Hypothalamus (tissue), 51 donors: ENCODE measurements at places on chromosomes 16 and 17.

GRCh38 chr17:35167046-35167445 is 19.4 kb downstream of the UNC45B start:
- no peak for DNase-seq

DNA sequence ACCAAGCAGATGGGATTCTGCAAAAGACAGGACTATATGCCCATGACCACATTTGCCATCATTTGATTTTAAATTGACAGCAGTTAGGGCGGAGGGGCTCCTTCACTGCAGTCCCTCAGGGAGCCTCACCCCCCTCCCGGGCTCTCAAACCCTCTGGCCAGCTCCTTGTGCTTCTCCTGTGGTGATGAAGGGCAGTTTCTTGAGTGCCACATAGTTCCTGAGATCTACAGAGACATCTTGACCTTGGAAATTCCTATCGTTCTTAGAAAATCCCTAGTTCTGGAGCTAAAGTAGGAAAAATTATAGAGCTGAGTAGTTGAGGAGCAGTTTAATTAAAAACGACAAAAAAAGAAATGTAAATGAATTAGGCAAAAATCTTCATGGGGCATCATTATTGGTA is 231.5 kb downstream of the CCDC182 start:
- DNase-seq = no peak

DNA sequence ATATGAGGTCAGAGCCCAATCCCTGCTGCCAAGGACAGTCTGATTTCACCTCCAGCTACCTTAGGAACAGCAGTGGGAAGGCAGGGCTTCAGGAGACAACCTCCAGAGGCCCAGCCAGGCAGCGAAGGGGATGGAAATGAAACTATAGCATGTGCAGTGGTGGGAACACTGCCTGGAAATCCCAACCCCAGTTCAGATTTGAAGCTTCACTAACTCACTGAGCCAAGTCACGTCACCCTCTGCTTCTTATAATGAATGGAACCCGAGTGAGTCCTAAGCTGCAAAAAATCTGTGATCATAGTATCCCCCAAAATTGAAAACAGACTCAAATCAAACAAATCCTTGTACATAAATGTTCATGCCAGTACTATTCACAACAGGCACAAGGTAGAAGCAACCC is 36.0 kb upstream of the SLC39A11 start:
- DNase-seq = no peak

DNA sequence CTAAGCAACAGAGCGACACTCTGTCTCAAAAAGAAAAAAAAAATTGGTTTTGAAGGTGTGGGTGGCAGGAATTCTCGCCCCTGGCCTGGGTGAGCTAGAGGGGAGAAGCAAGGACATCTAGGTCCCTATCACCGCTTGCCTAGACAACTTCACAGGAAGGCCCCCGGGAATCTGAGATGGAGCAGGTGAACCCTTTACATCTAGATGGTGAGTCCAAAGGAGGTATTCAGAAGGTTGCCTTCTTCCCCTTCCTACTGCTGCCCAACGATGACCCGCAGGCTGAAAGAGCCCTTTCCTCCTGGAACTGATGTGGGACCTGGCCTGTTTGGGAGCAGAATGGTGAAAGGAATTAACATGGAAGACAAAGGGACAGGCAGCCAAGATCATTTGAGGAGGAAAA is 1.3 kb upstream of the CRYBA1 start:
- no peak for DNase-seq

DNA sequence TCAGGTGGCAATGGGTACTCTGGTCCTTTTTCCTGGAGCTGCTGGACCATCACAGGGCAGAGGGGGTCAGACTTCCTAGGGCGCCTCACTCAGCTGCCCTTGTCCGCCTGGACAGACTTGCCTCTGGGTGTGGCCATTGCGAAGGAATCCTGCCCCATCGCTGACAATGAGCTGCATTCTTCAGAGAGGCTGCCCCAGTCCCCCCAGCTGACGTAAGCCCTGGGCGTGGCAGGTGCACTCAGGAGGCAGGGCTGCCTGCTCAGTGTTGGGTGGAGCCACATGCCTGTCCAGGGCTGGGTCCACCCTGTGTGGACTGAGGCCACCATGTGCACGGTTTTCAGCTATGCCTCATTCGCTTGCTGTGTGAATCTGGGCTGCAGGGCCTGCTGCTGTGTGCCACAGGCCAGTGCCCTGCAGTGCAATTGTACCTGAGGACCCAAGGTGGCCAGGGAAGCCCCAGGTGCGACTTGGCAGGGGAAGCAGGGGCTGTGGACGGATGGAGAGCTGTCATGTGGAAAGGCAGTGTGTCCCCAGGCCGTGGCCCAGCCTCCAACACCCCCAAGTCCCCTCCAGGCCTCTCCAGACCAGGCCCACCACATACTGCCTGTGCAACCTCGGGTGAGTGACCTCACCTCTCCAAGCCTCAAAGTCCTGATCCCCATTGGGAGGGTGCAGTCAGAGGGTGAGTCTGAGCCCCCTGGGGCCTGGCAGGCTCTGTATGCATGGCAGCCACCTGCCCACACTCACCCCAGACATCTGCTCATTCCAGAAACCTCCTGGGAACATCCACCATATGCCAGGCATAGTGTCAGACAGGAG is 14.0 kb upstream of the MPRIP start:
- no peak for DNase-seq

DNA sequence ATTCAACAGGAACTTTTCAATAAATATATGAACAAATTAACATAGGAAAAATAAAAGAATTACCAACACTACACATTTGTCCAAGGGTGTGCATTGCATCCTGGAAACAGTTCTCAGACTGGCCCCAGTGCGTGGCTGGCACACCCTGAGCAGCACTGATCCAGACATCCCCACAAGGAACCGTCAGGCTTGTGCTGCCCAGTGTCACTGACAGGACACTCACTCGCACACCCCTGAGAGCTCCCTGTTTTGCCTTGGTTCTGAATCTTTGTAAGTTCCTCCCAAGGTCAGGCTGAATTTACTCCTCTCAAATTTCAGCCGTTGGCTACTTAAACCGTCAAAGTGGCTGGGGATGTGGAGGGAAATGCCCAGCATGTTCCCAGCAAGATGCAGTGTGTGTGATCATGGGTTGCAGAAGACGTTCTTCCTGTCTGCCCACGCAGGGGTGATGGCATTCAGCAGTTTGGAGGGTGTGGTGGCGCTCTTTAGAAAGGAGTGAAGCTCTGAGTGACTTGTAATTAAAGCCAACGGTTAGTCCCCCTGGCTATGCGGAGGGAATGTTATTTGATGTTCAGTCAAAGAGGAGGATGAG is 1.7 kb downstream of the MT2A start:
- DNase-seq = no peak

DNA sequence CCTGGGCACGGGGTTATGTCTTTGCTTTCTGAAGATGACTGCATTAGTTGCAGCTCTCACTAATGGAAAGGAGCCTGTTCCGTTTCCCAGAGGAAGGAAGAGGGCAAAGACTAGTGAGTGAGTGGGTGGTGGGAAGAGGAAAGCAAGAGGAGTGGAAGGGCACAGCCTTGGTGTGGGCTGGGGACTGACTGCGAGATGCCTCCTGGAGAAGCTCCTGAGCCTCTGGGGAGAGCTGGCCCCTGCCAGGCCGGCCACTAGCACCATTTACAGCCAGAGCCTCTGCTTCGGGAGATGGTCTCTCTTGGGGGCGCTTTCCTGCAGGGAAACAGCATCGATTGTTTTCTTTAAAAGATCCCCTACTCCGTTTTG is 825 bp upstream of the RHBDL3 start:
- DNase-seq = no peak

DNA sequence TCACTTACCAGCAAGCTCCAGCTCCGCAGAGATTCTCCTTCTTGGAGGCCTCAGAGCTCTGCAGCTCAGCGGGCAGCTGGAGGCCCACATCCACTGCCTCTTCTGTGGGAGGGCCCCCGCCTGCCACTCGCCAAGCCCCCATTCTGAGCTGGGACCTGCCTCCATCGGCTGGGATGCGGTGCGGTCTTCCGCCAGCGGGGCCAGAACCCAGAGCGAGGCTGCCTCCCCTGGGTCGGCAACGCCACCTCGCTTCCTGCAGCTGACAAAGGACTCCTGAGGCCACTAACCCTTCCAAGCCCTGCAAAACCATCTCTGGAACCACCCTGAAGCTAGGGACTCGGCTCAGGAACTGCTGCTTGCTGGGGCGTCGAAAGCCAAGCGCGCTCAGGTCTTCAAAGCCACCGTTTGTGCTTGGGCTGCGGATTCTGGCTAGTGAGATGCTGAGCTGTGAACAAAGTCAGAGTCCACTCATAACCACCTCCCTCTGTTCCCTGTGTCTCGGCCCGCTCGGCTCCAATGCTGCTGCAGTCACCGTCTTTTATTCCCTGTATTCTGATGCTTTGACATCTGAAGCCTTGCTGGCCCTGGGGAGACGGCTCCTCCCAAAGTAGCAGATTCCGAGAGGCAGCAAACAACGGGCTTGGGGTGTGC is 174.3 kb downstream of the ENGASE start:
- no peak for DNase-seq

DNA sequence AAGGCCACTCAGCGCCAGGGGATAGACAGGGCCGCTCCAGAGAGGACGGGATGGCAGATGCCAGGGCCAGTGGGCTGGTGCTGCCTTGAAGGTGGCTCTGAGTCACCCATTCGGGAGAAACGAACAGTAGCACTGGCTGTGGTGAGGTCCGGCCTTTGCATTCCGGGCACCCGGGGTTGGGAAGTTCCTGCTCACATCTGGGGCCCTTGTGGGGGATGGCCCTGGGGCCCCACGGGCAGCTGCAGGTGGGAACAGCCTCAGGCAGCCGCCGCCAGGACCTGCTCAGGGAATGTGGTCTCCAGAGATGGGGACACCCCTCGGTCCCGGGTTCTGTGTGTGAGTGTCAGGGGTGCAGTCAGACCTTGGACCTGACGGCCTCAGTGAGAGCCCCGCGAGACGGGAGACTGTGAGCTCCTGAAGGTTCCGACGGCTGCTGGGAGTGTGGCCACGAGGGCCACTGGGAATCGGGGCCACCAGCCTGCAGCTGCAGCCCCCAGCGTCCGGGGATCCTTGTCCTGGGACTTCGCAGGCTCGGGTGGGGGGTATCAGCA is 1.4 kb downstream of the CBFA2T3 start:
- DNase-seq = no peak

DNA sequence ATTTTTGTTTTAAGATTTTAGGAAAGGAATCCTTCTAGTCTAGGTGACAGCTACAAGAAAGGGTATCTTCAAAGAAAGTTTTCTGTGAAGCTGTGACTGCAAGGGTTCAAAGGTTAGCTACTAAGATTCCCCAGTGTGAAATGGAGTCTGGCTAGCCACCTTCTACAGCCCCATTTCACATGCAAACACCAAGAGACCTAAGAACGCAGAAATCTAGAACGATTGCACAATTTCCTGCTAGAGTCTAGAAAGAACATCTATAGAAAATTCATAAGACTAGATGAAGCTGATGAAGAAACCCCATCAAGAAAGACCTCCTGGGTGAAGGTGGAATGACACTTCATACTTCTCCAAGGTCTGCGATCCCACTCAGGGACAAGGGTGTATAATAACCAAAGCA is 77.1 kb downstream of the STX8 start:
- no peak for DNase-seq

DNA sequence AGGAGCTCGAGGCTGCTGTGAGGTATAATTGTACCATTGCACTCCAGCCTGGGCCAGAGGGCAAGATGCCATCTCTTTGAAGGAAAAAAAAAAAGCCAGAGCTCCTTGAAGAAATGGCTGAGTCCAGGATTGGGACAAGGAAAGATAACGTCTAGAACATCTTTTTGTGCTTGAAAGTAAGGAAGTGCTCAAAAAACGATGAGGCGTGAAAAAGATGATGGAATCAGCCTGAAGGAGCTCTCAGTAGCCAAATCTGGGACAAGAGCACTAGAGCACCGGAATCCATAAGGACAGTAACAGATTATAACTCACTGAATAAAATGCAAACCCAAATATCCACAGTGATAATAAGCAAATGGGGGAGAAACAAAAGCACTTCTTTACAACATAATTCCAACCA is 22.1 kb downstream of the EFTUD2 start:
- no peak for DNase-seq

DNA sequence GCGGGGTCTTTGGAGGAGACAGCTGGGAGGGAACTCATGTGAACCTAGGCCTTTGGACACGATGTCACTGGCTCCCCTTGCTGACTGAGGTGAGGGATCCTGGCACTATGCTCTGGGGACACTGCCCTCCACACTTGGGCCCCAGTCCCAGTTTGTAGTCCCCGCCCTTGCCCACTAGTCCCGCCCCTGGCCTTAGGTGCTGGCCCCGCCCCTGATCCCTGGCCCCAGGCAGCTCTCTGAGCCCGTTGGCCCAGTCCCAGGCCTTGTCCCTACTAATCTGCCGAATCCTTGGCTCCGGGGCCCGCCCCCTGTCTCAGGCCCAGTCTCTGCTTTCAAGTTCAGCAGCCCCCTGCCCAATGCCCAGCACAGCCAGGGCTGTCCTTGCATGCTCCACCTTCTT is 61.0 kb downstream of the SMPD3 start:
- no peak for DNase-seq

- DNase-seq = no peak
Observed at GRCh38 chr17:76154292-76154691, 13.2 kb upstream of the FOXJ1 start.

DNA sequence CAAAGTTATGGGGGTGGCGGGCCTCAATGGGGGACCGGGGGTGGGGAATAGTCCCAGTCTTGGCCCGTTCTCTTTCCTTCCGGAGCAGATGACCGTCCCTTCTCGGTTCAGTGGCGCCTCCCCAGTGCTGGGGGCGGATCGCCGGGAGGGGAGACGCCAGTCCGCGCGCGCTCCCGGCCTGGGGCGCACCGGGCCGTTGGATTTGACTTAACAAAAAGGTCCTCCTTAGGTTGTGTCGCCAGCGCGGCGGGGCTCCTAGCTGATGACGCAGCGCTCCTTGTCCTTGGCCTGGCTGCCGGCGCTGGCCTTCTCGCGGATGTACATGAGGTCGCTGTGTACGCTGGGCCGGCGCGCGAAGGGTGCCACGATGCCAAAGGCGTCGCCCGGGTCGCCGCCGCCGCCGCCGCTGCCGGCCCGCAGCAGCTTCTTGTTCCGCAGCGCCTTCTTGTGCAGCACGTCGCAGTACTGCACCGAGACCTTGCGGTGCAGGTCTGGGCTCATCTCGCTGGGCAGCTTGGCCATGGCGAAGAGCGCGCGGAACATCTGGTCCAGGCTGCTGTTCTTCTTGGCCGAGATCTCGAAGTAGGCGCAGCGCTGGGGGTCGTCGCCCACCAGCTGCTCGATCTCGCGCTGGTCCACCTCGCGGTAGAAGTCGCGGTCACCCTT is 1.2 kb downstream of the RASD1 start:
- peak; percentile 51 for DNase-seq

DNA sequence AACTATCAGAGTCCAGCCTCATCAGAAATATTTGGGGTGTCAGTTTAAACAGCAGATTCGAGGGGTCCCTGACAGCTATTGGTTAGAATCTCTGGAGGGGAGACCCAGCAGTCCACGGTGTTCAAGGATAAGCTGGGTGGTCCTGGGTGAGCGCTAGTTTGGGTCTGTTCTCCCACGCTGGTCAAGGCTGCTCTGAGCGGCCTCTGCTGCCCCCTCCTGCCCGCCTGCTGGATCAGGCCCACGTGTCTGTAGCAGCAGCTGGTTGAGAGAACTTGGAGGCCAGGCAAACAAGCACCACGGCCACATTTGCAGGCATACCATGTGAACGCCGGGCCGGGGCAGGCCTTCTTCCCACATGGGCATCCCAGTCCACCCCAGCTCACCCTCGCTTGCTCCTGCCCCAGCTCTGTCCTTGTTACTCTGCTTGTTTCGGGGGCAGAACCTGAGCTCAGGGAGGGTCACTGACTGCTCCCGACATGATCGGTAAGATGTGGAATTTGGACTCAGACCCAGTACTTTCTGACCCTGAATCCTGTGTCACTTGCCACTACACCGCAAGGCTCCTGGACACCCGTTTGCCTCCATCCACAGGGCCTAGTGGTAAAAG is 7.4 kb downstream of the FOXF1 start:
- DNase-seq = peak; percentile 61

GRCh38 chr17:78337244-78338109 is 22.4 kb downstream of the SOCS3 start:
- no peak for DNase-seq
